ENCODE measurements at places on chromosomes 6 and 20.
A peak's percentile ranks its signal among the peaks of the same experiment; 100 is the strongest.

DNA sequence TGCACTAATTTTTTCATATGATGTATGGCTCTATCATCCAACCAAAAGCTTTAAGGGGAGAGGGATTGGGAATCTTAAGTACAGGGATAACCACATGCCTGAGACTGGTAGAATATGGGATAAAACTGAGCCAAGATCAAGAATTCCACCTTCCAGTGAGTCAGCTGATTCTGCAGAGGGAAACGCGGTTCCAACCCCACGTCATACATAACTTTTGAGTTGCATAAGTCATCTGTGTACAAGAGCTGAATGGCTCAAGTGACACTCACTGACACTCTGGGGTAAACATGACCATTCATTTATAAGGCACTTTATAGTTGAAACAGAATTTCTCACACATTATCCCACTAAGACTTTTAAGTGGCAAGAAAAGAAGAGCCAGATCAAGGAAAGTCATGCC is 16.4 kb downstream of the TRIM27 start:
- DNase-seq, result no peak

DNA sequence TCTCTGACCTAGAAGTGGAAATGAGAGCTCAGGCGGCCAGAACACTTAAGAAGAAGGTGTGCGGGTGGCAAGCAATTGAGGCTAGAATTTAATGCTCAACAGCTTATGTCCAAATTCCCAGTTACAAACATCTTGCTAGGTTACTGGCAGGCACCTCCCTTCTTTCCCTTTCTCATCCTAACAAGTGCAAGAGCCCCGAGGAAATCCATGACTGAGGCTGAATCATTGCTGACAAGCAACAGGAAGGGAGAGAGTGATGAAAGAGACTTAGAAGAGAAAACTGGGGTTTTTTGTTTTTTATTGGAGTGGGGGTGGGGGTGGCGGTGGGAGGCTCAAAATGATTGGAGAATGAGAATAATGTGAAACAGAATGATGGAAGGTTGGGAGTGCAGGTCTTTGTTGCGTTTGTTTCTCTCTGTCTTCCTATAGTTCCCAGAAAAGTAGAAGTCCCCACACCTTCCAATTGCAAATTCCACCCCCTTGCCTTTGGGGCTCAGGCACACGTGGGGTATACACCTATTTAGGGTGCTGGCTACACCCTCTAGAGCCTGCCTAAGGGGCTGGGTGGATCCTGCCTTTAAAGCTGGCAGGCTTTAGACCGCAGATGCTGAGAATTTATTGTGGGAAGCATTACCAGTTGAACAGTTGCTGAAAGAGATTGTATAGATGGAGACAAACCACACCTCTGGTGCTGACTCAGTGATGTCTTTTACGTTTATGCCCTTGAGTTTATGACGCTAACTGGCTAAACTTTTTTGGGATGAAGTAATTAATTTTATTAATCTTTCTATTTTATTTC is 1.4 kb downstream of the FAM83B start:
- DNase-seq, result no peak

GRCh38 chr20:56483970-56484369 is 15.5 kb downstream of the RTF2 start:
- DNase-seq, result no peak

DNA sequence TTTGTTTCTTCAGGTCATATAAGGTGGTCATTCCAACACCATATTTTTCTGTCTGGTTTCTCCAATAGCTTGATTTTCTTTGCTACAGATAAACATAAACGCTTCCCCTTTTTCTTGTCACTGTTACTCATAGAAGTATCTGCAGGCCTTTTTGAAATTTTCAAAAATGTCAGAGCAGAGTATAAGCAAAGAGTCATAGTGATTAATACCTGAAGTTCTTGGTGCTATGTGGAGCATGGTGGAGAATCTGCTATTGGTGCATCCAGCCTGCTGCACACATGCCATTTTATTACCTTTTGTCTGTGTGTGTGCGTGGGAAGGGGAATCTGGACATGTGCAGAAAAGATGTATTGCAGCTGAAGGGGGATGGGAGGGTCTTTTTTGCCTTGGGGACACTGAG is 19.7 kb downstream of the STX11 start:
- DNase-seq, result no peak

DNA sequence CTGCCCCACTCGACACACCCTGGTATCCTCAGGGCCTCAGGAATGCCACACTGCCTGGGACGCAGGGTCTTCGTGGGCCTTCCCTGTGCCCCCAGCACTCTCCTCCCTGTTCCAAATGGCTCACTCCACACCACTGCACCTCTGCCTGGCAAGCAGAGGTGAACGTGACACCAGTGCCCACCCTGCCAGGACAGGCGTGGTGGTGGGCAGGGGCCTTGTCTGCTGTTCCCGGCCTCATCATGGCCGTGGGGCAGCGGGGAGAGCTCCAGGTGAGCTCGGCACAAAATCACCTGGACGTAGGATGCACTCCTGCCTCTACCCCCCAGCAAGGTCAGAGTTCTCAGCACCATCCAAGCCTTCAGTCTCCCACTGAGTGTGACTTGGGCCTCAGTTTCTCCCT is 202.4 kb downstream of the SMOC2 start:
- no peak for DNase-seq

DNA sequence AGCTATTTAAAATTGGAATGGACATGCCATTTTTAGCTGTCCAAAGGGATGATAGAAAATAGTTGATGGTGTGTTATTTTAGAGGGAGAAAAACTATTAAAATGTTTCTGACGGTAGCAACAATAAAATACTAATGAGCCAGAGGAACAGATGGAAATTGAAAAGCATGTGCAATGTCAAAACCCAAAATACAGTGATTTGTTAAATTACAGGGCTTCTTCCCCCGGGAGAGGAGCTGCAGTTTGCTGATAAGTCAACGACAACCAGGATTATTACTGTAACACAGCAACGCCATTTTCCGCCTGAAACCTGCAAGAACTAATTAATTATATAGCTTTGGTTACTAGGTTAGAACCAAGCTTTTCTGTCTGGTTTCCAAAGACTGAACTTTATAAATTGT is 179.6 kb upstream of the SPTLC3 start:
- DNase-seq, result no peak

DNA sequence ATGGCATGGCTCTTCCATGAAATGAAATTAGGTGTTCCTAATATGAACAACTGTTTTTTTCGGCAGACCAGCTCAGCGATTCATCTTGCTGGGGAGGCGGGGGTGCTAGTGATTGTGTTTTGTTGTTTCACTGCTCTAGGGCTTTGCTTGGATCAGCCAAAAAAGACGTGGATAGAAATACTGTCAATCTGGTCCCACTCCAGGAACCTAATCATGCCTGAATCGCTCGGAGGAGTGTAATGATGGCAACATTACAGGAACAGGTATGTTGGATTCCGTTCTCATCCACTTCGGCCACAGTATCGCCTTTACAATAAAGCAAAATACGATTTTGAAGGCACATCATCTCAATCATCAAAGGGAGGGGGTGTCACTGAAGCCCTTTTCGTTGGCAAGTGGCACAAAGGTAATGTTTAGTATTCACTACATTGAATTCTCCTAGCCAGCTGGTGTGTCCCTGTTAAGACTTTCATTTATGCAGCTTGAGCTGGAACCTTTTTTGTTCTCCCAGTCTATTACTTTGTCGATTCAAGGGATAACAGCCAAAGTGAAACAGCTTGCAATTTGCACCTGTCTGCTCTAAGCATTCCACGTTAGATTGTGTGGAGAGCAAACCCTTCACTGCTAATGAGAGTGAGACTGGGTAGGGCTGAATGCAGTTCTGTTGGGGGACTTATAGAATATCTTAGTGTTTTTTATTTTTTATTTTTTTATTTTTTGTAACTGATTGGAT is 477.7 kb downstream of the TFAP2A start:
- peak; percentile 60 for DNase-seq

All from NCI-H1417 (cell line).